Activated CD4-positive, alpha-beta T cell treated with anti-CD3 and anti-CD28 coated beads, Interleukin-2, amount 50 U/mL, for 16 hours (primary cell): ENCODE measurements at places on chromosomes 2 and 18.
A peak's percentile ranks its signal among the peaks of the same experiment; 100 is the strongest.

DNA sequence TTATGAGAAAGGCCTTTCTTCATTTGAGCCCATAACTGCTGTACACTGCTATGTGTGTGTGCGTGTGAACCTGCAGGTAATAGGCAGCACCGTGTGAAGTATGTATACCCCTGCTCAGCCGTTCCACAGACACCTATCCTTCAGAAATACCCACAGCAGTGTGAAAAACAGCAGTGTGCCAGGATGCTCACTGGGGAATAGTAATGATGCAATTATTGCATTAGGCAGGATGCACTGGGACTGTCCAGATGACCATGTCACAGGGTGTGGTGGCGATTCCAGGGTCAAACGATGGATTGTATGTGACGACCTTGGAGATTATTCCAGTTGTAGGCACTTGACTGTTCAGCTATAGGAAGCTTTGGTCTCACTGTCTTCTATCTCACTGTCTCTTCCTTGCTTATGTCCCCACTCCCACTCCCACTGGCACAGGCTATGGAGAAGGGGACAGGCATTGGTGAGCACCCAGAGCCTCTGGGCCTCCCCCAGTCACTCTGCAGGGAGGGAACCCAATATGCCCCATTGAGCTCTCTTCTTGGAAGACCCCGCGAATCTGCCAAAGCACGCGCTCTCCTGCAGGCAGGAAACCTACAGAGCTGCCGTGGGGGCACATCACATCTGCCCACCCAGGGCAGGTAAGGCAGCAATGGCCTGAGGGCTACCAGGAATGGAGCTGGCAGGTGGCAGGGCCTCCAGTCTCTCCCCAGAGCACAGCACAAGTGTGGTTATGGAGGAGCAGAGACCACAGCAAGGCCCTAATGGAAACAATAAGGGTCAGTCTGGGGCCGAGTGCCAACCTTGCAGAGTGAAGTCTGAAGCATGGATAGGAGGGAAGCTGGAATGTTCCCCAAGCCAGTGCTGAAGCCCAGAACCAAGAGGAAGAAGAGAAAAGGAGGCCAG lies 518.9 kb upstream of the RAB6C start:
- no peak for DNase-seq

DNA sequence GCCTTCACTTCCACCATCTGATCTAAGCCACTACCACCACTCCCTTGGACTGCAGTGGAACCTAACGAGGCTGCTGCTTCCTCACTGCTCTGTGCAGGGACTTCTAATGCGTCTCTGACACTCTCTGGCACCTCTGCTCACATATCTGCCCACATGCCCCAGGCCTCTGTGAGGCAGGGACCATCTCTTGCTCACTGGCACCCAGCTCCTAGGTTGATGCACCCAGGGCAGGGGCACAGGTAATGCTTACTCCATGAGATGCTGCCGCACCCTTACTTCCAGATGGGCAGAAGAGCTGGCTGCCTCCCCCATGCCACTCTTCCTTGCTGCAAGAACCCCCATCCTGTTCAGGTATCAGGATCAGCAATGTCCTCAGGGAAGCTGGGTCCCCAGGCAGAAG lies 294.0 kb upstream of the HS6ST1 start:
- DNase-seq, result no peak

DNA sequence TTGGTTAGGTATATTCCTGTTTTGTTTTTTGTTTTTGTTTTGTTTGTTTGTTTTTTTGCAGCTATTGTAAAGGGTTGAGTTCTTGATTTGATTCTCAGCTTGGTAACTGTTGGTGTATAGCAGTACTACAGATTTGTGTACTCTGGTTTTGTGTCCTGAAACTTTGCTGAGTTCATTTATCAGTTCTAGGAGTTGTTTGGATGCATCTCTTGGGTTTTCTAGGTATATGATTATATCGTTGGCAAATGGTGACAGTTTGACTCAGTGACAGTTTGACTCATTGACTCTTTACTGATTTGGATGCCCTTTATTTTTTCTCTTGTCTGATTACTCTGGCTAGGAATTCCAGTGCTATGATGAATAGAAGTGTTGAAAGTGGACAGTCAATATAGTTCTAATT lies 53.7 kb downstream of the APLF start:
- DNase-seq, result peak; percentile 65

GRCh38 chr2:215711471-215712034 lies 275.7 kb upstream of the FN1 start:
- no peak for DNase-seq

DNA sequence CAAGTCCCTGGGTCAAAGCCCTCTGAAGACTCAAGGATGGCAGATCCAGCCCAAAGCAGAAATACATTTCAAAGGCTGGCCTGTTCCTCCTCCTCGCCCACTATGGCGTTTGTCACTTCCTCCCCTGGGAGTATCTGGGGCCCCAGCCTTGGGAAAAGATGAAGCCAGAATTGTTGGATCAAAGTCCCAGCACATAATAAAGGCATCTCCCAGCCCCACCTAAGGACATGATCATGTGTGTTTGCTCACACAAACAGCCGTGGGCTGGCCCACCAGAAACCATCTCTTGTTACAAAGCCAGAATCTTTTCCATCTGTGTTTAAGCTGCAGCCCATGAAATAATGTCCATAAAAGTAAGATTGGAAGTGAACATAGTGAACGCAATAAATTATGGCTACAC lies 50.1 kb upstream of the HAAO start:
- DNase-seq, result no peak

DNA sequence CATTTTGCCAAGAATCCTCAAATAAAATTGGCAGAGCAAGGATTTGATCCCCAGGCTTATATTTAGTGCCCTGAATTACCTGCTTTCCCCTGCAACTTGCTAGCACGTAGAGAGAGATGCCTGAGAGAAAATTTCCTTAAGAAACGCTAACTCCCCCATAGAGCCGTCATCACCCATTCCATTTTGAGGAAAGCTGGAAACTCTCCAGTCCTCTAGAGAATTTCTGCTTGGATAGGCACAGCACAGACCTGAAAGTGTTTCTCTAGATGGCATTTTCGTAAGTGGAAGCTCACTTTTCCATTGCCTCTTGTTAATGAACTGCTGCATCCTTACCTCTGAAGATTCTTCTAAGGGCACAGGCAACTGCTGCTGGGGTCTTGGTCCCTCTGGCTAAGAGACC lies 277.8 kb upstream of the SIX2 start:
- DNase-seq, result no peak

- no peak for DNase-seq
These were observed 6.8 kb downstream of the CYB5A start for GRCh38 chr18:74284980-74285355.

DNA sequence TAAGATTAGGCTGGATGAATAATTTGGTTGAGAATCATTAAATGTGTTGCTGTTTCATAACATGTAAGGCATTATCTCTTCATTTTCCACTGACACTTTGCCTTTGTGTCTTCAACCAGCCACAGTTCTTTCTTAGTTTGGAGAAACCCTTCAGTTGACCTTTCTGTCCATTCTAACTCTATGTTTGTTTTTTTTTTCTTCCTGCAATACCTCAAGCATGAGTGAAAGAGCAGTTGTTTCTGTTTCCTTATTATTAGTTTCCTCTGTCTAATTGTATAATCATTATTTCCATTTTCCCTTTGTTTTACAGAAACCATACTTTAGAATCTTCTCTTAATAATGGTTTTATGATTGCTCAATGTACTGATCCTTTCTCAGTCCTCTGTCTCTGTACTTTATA lies 25.6 kb downstream of the HADHB start:
- DNase-seq, result no peak

DNA sequence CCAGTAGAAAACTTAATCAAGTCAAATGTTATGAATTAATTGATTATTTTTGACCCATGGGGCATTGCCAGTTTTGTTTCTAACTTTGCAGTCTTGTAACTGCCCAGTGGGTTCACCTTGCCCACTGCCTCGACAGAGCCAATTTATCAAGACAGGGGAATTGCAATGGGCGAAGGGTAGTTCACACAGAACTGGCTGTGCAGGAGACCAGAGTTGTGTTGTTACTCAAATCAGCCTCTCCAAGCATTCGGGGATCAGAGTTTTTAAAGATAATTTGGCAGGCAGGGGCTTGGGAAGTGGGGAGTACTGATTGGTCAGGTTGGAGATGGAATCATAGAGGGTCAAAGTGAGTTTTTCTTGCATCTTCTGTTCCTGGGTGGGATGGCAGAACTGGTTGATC lies 168.5 kb upstream of the COPS8 start:
- DNase-seq, result no peak
